ENCODE measurements at places on chromosomes 5 and 9.

DNA sequence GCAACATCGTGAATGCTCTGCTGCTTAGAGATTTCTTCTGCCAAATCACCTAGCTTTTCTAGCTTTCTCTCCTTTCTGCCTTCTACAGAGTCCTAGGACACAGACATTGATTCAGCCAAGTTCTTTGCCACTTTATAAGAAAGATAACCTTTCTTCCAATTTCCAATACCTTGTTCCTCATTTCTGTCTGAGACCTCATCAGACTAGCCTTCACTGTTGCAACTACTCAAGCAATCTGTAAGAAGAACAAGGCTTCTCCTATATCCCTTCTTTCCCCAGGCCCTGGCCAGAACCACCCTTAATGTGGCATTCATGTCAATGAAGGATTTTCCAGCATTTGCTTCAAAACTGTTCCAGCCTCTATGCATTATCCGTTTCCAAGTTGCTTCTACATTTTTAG is 24.3 kb downstream of the FBXO10 start:
- DNase-seq = no peak

- no peak for DNase-seq
Observed at GRCh38 chr5:131966551-131966950, 21.1 kb upstream of the MEIKIN start.

DNA sequence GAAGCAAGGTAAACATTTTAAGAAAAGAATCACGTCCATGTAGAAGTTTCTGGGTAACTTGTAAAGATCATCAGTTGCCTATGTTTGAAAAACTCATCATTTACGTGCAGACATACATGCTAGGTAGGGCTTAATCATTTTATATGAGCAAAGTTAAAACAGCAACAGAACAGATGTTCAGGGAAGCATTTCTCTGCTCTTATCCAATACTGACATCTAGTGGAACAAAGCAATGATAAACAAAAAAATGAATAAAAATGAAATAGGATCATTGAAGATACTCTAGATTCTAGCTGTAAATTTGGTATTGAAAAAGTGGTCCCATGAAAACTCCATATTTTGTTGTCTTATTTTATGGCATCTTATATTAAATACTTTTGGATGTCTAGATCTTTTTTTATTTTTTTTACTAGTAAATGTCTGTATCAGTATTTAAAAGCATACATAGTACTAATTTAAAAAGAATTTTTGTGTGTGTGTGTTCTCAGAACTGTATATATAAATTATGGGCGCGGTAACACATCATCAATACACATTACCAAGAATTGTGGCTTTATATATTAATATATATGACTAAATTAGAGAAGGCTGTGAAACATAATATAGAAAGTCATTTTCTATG is 1050.2 kb downstream of the CDH12 start:
- DNase-seq = no peak

GRCh38 chr9:25224996-25225395 is 453.2 kb downstream of the TUSC1 start:
- DNase-seq = no peak
